ENCODE measurements at places on chromosomes 1 and 21.
A peak's percentile ranks its signal among the peaks of the same experiment; 100 is the strongest.

DNA sequence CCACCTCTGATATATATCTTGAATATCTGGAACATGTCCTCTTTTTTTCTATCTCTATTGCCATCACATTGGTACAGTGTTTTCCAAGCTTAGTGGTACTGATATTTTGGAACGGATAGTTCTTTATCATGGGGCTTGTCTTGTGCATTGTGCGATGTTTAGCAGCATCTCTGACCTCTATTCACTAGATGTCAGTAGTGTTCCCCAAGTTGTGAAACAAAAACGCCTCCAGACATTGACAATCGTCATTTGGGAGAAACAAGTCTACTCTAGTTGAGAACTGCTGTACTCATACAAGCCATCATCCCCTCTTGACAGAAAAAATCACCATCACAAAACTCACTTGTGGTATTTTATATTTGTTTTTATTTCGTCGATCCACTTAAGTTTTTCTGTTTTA is 79.7 kb upstream of the CHODL start:
- DNase-seq: no peak

DNA sequence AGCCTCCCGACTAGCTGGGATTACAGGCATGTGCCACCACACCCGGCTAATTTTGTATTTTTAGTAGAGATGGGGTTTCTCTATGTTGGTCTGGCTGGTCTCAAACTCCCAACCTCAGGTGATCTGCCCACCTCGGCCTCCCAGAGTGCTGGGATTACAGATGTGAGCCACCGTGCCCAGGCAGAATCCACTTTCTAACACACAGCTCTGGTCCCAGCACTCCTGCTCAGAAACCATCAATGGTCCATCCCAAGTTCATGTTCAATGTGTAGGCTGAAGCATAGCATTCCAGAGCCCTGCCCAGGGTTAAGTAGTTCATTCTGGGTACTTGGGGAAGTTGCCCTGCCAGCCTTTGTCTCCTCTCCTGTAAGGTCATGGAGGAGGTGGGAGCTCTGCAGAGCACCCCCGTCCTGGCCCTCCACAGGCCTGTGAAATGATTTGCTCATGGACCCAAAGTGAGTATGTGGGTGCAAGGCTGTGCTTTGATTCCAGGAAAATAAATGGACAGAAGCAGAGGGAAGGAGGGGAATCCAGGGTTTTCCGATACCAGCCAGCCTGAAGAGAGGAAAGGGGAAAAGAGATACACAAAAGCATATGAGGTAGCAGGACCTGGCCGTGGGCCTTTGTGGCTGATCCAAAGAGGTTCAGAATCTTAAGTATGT is 55.2 kb downstream of the NENF start:
- DNase-seq: no peak

DNA sequence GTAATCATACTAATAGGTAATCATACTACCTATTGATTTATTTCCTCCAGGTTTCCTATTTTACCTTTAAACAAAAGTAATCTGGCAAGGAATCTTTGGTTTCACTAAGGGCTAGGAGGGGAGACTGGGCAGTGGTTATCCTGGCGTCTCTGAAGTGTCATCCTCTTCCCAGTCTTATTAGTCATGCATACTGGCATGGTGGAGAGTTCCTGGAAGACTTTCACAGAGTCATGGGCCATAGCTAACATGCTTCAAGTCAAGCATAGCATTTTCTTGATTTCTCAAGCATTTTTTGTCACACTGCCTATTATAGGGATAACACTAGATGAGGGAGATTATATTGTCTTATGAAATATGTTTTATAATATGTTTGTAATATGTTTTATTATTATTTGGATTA is 64.0 kb upstream of the ASB17 start:
- DNase-seq: peak; percentile 80

DNA sequence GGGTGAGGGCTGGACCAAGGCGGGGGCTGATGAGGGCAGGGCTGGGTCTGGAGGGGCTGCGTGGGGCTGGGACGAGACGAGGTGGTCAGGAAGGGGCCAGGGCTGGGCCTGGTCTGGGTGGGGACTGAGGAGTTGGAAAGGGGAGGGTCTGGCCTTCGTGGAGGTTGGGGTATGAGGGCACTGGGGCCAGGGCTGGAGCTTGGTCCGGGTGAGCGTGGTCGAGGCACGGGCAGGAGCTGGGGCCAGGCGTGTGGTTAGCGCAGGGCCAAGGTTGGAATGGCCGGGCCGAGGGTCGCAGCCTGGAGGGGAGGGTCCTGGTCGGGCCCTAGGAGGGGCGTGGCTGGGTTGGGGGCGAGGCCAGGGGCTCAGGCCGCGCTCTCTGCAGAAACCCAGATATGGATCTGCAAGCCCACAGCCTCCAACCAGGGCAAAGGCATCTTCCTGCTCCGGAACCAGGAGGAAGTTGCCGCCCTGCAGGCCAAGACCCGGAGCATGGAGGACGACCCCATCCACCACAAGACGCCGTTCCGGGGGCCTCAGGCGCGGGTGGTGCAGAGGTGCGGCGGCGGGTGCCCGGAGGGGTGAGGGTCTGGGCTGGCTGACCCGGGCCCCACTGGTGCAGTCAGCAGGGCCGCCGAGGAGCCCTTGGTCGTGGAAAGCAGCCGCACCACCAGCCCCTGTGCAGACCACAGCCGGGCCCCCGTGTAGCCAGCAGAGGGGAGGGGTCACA is 9.0 kb downstream of the TTLL10 start:
- DNase-seq: no peak

DNA sequence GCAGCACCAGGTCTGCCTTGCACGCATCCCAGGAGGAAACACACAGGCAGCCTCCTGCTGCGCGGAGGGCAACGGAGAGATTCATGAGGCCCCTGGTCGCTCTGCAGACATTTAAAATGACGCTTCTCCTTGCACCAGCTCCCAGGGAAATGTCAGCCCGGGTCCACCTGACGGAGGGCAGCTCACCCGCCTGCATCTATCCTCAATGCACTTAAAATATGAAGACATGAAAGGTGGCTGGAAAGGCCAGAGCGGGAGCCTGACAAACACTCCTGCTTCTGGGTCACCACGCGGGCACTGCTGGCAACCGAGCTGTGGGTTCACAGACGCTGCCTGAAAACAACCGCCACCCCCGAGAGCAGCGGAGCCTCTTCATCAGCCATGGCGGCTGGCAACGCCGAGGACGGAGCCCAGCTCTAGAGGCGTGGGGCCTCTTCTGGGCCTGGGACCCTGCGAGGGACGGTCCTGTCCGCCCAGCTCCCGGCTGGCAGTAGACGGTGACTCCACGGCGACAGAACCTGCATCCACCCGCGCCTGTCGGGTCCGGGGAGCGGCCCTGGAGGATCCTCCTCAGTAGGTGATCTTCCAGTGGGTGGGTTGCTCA is 22.7 kb downstream of the POFUT2 start:
- no peak for DNase-seq

DNA sequence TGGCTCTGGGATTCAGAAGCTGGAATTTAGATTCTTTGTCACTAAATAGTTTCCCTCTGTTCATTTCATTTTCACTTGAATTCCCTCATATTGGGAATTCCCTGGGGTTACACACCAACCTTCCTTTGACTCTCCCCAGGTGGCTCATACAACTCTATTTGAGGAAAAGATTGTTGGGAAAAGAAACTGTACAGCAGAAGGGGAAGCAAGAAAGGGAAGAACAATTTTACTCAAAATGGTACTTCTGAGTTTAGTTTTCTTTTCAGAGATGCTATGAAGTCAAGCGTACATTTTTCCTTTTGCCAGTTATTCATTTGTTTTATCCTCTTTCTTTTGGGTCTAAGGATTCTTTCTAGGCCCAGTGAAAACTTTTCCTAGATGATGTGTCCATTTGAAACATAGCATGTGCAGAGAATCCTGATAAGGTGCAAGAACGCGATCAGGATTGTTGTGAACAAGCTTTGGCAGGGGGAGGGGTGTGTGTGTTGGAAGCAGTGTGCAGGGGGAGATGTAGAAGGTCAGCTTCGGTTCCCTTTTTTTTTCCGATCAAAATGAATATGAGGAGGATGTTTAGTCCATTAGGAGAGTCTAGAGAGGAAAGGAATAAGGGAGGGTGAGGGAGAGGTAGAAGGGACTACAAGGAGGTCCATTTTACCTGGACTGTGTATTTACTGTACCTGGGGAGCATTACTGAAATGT is 26.8 kb upstream of the CD1D start:
- DNase-seq: no peak

GRCh38 chr1:198648592-198648991 is 9.8 kb downstream of the PTPRC start:
- DNase-seq: no peak

DNA sequence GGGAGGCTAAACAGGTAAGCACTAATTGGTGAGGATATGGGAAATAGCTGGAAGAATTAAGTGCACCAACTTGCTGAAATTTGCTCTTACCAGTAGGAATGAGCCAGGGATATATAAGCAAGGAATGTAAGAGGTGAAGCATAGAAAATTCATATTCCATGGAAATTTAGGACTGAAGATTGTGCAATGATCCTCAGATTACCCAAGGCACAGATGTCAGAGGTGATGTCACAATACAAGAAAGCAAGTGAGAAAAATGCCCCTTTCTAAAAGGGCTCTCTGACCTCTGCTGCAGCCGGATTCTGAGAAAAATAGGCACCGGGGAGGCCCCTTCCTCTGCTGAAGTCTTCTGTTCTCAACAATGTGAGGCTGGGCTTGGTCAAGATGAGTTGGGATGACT is 112.3 kb upstream of the ZNF678 start:
- no peak for DNase-seq

DNA sequence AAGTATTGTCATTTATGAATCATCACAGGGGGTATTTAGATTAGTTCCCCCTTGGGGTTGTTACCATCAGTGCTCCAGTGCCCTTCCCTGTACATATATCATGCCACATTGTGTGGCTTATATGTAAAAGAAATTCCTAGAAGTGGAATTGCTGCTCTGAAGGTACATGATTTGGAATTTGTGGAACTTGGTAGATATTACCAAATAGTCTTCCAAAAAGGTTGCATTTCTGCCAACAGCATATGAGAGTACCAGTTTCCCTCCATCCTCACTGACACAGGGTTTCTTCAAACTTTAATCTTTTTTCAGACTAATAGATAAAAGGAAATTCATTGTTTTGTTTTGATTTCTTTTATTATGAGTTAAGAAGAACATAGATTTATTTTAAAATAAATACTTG is 41.3 kb downstream of the AKNAD1 start:
- DNase-seq: no peak

DNA sequence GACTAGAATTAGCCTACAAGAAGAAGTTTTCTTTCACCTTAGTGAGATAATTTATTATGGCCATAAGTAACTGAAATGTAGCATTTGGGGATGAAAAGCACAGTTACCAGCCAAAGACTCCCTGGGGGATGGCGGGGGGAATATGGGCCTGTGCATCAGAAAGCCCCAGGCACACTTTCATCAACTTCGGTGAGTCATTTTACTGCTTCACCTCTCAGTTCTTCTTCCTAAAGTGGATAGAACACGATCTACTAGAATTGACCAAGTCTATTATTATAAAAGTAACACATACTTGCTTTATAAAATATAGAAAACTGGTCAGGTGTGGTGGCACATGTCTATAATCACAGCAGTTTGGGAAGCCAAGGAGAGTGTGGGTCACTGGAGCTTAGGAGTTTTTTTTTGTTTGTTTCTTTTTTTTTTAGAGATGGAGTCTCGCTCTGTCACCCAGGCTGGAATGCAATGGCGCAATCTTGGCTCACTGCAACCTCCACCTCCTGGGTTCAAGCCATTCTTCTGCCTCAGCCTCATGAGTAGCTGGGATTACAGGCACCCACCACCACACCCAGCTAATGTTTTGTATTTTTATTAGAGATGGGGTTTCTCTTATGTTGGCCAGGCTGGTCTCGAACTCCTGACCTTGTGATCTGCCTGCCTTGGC is 141.8 kb downstream of the ZZZ3 start:
- no peak for DNase-seq
